ENCODE measurements at places on chromosomes 7 and 10.

DNA sequence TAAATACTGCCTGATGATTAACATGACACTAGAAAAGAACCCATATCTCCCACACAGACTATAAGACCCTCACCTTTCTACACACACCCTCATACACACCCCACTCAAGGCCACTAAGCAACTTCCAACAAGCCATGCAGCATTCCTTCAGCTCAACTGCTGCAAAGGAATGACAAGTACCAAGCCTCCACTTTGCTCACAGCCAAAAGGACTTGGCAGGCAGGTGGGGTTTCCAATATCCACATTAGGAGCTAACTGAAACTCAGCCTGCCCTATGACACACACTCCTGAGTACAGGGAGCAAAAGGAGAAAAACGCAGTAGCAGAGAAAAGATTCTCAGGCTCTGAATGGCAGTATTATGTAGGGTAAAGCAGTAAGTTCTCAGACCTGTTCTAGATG, 13.4 kb downstream of the USP54 start:
- no peak for DNase-seq

GRCh38 chr7:143435266-143435665, 8.0 kb upstream of the TAS2R60 start:
- no peak for DNase-seq

DNA sequence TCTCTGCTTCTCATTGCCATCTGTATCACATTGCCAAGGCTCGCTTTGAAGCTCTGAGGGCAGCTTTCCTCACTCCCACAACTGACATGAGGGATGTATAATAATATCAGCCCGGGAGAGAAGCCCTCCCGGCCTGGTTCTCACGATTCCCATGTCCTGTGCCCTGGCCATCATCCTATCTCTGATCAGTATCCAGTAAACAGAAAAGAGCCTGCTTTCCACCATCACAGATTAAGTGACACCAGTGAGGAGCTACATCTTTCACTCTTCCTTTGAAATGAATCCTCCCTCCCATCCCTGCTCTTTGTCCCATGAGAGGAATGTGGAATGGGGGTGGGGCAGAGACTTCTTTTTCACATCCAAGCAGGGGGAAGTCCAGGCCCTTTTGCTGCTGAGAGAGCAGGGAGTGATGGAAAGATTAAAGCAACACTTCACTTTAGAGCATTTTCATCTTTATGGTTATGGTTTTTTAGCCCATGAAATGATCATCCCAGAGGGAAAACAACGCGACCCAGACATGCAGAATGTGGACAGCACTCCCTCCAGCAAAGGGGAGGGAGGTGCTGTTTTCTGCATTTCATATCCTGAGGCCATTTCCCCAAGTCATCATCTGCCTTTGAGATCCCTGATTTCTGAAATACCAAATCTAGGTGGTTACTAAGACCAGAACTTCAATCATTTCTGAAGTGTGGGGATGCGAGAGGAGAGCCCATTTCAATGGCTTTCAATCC, 84.6 kb upstream of the LYZL1 start:
- DNase-seq = no peak

DNA sequence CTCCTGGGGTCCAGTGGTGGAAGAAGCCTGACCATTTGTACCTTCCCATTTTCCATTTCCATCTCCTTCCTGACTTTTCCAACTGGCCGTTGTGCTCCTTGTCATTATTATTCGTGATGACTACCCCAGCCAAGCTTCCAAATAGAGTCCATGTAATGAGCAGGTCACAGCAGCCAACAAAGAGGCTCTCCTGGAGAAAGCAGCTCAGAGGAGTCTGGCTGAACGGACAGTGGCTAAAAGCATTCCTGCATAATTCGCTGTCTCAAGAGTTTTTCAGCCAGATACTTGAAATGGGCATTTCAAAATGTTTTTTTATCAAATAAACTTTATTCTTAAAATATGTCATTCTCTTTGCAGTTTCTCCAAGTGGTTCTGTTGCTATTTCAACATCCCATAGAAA, 458.6 kb downstream of the INHBA start:
- DNase-seq = no peak

- no peak for DNase-seq
Measured at GRCh38 chr7:73366990-73367389, 39.0 kb downstream of the FKBP6 start.

DNA sequence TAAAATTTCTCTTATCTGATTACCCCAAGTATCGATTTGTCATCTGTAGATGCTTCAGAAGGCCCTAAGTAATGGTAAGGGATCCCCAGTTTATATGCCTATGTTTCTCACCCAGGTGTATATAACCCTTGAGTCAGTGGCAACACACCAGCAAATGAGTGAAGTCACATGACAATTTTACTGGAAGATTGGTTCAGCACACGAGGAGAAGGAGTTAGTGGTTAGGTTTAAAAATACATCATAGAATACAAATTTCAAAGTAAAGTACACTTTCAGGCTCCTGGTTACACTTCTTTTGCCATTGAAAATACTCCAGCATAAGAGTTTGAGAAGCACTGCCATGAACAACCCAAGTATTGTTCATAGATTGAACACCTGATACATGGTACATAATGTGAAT, 29.7 kb upstream of the CAPZA2 start:
- DNase-seq = no peak

GRCh38 chr7:50793120-50793946, 10.6 kb upstream of the GRB10 start:
- DNase-seq = peak; percentile 88

DNA sequence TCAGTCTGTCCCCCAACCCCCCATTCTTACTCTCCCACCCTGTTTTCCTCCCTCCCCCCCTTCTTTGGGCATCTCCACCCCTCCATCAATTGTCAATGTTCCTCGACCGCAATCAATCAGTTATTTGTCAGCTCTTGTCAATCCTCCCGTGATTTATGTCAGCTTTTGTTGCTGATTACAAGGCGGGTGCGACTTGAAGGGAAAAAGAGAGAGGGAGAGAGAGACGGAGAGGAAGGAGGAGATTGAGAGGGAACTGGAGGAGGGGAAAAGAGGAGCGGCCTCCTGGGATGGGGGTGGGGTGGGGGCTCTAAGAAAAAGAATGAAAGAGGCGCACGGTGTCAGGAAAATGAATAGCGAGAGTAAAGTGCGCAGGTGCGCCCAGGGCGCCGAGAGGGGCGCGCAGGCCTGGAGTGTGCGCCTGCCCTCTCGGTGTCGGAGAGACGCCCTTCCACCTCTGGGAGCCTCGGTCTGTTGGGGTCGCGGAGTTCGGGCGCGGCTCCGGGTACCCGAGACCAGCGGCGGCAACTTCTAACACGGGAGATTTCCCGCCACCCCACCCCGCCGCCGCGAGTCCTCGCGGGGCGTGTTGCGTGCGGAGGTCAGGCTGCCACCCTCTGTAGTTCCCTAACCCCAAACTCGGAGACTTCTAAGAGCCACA, 1.1 kb upstream of the ZNF503 start:
- peak; percentile 82 for DNase-seq

DNA sequence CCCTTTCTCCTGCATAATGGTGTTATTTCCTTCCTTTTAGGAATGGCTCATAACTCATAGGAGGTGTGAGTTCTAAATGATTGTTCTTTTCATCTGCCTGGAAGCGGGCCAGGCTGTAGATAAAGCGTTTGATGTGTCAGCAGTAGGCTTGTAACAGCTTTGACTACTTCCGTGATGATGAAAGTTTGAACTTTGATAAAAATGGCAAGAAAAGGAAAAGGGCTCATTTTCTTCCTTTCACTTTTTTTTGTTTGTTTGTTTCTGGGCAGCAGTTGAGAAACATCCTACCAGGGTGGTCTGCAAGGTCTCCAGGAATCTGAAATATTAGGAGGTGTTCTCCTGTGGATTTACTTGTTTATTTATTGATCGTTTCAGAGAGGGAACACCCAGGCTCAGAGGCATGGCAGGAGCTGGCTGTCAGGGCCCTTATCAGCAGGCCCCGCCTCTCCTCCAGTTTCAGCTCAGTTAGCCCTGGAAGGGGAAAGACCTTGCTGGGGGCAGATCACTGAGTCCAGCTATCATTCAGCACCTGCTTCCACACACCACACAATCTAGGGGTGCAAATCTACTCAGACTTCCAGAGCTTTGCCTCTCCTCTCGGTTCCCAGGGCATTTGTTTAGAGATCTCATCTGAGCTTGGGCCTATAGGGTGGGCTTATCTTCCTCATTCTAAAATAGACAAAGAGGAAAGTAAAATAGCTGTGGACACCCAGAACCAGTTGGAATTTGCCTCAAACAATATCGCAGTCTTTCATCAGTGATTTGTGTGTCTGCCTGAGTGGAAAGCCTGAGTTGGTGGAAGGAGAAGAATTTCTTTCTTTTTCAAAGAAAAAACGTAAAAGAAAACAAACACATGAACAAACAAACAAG, 130.9 kb downstream of the BMPER start:
- DNase-seq = no peak
